ENCODE measurements at places on chromosomes 13 and 19.

- no peak for DNase-seq
Observed at GRCh38 chr13:92537471-92537870, 689.1 kb upstream of the GPC6 start.

GRCh38 chr19:22945560-22945959, 57.4 kb downstream of the ZNF728 start:
- no peak for DNase-seq

DNA sequence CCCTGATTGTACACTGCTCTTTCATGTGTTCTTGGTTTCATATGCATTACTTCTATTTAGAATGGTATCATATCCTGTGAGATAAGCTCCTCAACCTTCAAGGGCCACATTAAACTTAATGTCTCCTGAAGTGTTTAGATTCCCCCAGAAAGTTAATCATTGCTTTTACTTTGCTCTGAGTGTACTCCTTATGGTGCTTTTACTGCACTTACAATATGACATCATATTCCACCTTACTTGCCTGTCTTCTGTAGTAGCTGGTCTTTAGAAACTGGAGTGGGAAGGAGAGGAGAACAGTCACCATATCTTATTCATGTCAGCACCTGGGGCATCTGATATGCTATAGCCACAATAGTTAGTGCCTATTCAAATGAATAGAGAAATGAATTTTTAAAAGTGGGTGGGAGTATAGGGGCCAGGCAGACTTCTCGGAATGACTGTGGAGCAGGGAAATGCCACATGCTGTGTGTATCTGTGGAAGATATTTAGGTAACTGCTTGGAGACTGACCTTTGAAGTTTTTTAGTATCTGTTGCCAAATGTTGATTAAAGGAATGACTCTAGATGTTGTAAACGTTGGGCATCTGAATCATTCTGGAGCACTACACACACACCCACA, 40.2 kb downstream of the SLAIN1 start:
- DNase-seq = no peak

DNA sequence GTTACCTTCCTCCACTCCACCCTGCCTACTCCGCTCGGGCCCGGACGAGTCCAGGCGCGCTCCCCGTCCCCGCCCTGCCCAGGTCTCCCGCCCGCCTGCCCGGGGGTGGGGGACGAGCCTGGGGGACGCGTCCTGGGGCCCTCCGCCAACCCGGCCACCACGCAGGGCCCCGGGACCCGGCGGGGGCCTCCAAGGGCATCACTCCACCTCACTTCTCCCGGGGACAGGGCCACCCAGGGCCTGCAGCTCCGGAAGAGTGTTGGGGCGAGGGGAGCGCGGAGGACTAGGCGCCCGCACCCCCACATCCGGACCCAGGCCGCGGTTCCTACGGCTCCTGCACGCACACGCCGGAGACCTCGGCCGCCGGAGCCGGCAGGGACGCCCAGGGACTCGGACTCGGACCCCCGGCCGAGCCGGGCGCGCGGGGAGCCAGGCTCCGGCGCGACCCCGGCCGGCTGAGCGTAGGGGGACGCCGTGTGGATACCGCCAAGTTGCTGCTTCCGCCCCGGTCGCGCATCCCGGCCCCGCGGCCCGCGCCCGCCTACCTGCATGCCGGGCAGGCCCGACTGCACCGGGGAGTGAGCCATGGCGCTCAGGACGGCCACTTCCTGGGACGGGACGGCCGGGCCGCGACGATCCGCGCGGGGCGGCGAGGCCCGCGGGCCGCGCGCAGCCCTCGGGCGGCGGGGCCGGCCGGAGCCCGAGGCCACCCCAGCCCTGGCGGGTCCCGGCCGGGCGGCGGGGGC, 534 bp downstream of the STK24 start:
- DNase-seq = no peak

DNA sequence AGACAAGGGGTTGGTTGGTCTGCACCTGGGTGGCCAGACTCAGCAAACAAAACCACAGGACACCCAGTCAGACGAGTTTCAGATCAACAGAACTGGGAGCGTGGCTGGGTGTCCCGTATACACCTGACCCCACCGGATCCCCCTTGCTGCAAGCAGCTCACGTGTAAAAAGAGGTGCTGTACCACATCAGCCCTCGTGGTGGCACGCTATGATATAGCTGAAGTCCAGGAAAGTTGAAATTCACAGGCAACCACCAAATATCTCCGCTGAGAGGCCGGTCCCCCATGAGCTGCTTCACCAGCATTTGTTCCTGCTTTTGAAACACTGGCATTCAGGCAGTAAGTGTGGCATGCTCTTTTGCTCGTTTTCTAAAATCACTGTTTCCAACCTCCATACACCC, 92.3 kb downstream of the TUBA3C start:
- no peak for DNase-seq

DNA sequence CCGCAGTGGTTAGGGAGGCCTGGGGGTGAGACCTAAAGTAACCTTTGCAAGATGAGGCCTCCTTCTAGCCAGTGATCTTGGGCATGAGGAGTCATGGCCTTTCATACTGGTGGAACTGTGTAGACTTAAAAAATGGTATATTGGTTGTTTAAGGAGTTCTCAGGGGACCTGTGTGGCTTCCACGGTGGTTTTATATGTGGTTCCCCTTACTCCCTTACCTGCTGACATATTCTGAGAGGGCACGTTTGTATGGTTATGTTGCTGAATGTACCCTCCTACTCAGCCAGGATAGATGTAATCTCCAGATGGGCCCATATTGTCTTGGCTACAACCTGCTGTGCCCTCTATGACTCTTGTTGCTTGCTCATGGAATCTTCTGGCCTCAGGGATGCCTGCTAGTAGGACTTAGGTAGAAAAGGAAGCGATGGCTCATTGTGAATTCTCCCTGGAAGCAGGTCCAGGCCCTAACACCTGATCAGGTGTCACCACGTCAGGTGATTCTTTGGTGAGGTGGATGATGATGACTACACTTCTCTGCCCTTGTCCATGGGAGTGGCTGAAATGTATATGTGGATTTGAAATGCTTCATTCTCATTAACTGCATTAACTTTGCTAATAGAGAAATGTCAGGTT, 1.8 kb downstream of the ZNF460 start:
- no peak for DNase-seq

GRCh38 chr13:50948601-50949000, 39.0 kb downstream of the RNASEH2B start:
- no peak for DNase-seq

DNA sequence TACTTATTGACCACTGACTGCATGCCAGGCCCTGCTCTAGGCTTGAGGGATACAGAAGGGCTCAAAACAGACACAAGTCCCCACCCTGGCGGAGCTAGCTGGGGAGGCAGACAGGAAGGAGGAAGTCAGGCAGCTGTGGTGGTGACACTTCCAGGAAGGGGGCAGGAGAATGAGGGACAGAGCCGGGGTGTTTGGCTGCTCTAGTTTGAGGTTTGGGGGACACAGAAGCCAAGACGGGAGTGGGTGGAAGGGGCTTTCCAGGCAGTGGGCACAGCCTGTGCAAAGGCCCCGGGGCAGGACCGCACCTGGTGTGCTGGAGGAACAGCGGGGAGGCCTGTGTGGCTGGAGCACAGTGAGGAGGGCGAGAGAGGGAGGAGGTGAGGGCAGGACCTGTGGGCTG, 4.0 kb downstream of the MRPL54 start:
- DNase-seq = no peak

GRCh38 chr19:38433268-38433733, at the start of gene RYR1:
RYR1 (plus strand) TSS chr19:38433691; CDS start chr19:38433830, 139 bp downstream.
- DNase-seq = no peak

DNA sequence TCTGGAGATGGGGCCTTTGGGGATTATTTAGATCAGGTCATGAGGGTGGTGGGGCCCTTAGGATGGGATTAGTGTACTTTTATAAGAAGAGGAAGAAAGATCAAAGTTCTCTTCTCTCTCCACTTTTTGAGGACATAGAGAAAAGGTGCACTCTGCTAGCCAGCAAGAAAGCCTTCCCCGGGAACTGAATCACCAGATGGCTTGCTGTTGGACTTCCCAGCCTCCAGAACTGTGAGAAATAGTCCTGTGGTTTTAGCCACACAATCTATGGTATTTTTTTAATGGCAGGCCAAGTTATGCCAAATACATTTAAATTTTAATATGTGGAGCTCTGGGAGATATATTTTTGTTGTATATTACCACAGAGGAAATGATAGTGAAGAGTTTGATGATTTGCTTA, 385.8 kb downstream of the KLF12 start:
- no peak for DNase-seq

DNA sequence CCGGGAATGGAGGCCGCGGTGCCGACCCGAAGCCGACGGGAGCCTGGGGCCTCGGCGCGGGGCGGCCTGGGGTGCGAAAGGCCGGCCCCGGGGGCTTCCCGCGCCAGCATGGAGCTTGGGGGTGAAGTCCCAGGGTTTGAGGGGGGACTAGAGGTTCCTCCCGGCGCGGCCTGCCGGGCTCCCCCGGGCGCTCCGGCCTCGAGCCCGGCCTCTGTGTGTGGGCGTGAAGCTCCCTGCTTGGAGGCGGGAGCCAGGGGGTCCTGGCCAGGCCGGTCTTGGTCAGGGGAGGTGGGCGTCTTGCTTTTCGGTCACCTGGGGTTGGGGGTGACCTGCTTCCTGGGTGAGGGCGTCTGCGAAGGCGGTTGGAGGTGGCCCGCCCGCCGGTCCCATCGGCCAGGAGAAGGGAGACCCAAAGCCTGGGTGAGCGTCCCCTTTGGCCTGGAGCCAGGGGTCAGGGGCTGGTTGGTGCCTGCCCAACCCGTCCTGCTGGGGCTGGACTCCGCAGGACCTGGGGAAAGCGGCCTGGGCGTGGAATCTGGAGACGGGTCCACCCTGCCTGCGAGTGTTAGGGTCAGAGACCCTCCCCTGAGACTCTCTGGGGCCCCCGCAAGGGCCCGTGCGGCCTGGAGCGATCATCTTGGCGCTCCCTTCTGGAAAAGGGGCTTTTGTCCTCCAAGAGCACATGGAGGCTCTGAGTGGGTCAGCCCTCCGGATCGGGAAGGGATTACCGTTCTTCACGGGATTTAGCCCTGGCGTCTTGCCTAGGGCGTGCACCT, 535 bp downstream of the BSG start:
- DNase-seq = no peak

- DNase-seq = no peak
Observed at GRCh38 chr13:20702915-20703779, at the start of gene IL17D. IL17D (plus strand) TSS chr13:20703699; CDS start chr13:20704002, 303 bp downstream.

DNA sequence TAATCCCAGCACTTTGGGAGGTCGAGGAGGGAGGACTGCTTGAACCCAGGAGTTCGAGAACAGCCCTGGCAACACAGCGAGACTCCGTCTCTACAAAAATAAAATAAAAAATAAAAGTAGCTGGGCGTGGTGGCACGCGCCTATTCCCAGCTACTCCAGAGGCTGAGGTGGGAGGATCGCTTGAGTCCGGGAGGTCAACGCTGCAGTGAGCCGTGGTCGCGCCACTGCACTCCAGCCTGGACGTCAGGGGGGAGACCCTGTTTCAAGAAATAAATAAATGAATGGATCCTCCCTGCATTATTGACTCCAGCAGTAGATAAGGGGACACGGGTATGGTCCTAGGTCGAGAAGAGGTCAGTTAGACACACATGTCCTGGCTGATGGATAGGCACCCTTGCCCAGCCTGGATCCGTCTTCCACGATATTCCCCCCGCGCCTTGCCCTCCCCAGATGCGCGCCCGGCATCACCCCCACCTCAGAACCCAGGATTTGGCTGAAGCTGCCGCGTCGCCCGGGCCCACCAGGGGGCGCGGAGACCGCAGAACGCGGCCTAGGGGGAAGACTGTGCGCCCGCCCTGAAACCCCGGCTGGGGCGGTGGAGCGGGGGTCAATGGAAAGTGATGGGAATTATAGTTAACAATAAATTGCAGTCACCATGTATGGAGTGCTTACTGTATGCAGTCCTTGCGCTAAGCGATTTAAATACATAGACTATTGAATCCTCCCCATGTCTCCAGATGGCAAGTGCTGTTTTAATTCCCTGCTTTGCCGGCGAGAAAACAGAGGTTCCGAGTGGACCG, 2.1 kb upstream of the HOOK2 start:
- DNase-seq = no peak

DNA sequence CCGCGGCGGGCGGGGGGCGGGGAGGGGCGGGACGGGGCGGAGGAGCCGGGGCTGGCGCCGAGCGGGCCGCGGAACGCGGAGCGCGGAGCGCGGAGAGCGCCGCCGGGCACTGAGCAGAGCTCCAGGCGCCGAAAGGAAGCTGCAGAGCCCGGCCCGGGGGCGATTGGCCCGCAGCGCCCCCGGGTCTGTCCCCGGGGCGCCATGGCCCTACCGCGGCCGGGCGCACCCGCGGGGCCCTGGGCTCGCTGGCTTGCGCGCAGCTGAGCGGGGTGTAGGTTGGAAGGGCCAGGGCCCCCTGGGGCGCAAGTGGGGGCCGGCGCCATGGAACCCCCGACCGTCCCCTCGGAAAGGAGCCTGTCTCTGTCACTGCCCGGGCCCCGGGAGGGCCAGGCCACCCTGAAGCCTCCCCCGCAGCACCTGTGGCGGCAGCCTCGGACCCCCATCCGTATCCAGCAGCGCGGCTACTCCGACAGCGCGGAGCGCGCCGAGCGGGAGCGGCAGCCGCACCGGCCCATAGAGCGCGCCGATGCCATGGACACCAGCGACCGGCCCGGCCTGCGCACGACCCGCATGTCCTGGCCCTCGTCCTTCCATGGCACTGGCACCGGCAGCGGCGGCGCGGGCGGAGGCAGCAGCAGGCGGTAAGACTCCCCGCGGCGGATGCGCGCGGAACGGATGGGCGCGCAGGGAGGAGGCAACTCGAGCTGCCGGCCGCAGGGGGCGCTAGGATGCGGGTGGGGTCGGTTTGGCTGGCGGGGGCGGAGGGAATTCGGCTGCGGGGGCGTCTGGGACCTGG, at the start of gene PDE4A:
TSS of gene PDE4A (plus strand) at position 95 of the 796 bp plus-strand sequence. CDS start at position 322, 227 bp downstream.
- DNase-seq = no peak
